ENCODE measurements at places on chromosomes 16 and 17.

GRCh38 chr16:23807028-23807427 is 28.8 kb upstream of the PRKCB start:
- DNase-seq, result no peak

- DNase-seq, result no peak
These were observed 1.8 kb downstream of the SOCS1 start for GRCh38 chr16:11253995-11254912.

- DNase-seq, result no peak
These were observed at the start of gene TBX2 for GRCh38 chr17:61399131-61400065. Gene TBX2 (plus strand): TSS chr17:61399843. CDS start chr17:61400177, 334 bp downstream.

- DNase-seq, result no peak
These were observed 34.7 kb downstream of the ADCY9 start for GRCh38 chr16:4081521-4082021.

DNA sequence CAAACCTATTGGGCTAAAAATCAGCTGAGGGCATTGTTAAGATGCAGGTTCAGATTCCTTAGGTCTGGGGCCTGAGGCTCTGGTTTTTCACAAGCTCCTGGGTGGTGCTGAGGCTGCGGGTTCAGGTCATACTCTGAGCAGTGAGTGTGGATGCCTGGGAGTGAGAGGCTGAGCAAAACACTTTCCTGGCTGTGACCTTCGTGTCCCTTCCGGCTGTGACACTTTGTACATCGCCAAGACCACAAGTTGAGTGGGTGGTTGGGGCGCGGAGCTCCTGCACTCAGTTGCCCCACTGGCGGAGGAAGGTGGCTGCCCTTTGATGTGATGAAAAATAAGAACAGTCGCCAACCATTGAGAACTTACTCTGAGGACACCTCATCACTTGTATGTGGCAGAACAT is 24.8 kb downstream of the CCR7 start:
- no peak for DNase-seq

DNA sequence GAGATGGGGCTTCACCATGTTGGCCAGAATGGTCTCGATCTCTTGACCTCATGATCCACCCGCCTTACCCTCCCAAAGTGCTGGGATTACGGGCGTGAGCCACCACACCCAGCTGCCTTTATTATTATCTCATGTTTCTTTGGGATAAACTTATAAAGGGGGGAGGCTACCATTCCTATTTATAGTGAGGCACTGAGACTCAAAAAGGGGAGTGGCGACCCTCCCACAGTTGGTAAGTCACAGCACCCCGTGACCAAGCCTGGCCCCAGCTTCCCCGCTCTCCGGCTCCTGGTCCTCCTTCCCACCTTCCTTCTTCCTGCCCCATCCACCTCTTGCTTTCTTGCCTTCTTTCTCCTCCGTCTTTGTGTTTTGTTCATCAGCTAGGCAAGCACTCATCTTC is 5.2 kb downstream of the MYH3 start:
- DNase-seq, result no peak

GRCh38 chr16:25073854-25074253 is 37.7 kb upstream of the LCMT1 start:
- DNase-seq, result no peak

GRCh38 chr17:63840591-63841349 is 1.7 kb downstream of the SMARCD2 start:
- no peak for DNase-seq

DNA sequence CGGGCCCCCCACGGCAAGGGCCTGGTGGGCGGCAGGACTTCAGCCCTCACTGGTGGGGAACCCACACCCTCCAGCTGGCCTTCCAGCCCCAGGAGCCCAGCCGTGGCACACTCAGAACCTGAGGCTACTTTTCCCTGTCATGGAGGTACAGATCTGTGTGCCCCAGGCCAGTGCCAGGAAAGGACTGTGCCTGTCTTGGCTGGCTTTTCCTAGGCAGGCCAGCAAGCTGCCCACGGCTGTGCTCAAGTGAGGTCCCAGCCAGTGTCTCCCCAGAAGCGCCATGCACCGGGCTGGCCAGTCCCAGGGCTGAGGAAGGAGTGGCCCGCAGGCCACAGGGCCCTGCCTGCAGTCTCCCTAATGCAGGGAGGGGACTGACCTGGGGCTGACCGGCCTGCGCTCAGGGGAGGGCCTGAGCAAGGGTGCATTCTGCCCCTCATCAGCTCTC is 16.6 kb downstream of the ENGASE start:
- DNase-seq, result no peak

DNA sequence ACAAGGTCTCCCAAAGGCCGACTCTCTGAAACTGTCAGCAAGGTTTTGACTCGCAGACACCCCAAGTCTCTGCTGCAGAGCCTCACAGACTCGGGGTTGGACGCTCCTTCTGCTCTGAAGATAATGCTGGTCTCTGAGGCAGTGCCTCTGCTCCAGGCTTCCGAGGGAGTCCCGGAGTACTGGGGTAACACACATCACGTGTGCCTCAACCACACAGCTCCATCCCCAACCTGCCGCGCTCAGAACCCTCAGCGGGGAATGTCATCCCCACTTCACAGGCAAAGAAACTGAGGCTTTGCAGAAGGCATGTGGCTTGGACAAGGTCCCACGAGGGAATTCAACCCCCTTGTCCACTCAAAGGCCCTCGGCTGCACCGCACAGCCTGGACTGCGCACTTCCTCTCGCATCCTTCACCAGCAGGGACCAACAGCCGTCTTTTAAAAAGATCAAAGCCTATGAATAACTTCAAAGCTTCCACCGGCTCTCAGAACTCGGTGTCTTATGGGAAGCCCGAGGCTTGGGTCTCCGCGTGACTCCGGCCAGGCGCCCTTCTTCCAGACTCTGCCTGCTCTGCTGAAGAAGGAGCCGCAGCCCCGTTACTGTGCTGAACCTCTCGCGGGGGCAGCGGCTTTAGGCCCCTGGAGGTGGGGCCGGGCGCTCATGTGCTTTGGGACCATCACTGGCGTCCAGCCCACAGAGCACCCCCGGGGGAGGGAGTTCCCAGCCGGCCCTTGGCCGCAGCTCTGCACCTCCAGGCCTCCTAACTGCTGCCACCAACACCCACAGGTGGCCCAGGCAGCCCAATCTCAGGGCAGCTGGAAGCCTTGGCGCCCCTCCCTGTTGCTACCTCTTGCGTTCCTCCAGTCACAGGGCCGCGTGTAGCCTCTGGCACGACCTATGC is 2.2 kb downstream of the TMEM204 start:
- DNase-seq, result no peak

DNA sequence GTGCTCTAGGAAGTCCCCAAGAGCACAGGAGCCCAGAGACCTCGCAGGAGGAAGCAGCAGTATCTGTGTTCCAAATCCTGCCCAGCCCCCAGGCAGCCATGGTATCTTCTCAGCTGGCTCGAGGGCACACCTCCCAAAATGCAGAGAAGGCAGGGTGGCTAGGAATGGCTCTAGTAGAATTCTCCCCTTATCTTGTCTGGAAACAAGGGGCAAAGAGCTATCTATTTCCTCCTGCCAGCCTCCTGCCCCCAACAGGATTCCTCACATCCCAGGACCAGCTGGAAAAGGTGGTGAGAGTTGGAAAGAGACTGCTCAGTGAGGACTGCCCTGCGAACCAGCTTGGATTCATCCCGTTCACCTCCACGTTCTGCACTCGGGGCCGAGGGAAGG is 8.6 kb upstream of the TSPOAP1 start:
- no peak for DNase-seq

Measured in bronchial epithelial cell (primary cell).